IMR-90 (cell line): ENCODE measurements at places on chromosomes 7 and 10. TPM values are rescaled to one million over a fixed set of nuclear protein-coding genes. Genes with fewer than 3 reads are reported as not detected.

Gene LRRC27
- 3.6 and 3.8 TPM in 2 replicates for total RNA-seq

DNA sequence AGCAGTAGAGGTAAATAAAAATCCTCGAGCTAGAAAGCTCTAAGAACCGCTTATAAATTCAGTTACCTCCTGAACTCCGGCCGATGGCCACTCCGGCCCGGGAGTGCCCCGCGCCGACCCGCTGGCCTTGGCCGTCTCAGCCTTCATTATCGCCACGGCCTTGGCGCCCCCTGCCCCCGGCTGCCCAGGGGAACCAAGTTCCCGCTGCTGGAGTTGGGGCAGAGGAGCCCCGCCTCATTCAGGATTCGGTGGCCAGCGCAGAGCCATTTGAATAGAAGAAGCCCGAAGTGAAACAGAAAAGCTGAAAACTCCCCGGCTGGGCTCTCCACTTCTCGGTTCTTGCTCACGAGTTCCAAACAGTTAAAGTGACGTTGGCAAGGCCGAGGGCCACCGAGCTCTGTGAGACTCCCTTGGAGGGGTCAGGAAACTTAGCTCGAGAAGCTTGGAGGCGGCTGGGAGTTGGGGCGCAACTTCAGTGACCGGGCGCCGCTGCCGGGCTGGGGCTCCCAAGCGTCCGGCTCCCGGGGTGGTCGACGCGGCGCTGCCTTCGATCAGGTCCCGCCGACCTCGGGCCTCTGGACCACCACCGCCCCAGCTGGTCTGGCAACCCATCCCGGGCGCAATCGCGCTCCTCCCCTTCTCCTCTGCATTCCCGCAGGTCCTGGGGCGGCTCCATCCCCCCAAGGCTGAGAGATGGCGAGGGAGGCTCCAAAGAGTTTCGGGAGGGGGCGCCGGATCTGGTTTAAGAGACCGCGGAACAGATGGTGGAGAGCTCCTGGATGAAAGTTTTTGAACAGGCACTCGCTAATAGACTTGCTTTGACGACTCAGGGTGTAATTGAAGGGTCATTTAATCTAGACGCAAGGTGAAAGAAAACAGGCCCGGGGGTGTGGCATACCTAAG lies 5.8 kb upstream of the FEZF1 start:
- no peaks in the 10 kb centered on the region for H3K4me1 ChIP-seq
- DNase-seq = no peak
- peak overlapping the region; percentile 36 for H3K4me3 ChIP-seq
- peaks cover 71% of the 10 kb centered on the region for H3K27me3 ChIP-seq
- H3K36me3 ChIP-seq = no peaks in the 10 kb centered on the region
- H3K27ac ChIP-seq = no peak overlapping the region

DNA sequence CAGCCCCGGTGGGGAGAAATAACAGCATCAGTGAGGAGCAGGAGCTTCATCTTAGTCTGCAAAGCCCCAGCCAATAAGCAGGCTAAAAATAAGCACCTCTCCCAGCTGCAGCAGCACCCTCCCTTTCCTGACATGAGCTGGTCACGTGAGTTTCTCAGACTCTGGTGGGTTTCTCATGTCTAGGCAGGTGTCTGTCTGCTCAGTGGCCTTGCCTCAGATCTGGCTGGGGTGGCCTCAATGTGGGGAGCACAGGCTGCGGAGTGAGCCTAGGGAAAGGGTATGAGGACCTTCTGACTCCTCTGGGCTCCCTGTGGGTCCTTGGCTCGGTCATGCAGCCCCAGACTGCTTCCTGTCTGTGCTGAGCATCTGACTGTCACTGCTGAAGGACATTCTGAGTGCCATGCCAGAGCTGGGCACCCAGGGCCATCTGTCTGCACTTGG lies 81.6 kb upstream of the LRRC4 start:
- no peak overlapping the region for H3K4me3 ChIP-seq
- H3K27ac ChIP-seq = no peak overlapping the region
- DNase-seq = no peak
- no peaks in the 10 kb centered on the region; the same call in 1 of the 2 replicates for H3K4me1 ChIP-seq
- peaks cover 33% of the 10 kb centered on the region for H3K27me3 ChIP-seq
- no peaks in the 10 kb centered on the region for H3K36me3 ChIP-seq

- no peaks in the 10 kb centered on the region for H3K27me3 ChIP-seq
- no peak overlapping the region for H3K4me3 ChIP-seq
- no peak overlapping the region for H3K27ac ChIP-seq
Measured at GRCh38 chr10:95133997-95134396, 60.0 kb upstream of the ACSM6 start.

- peak; percentile 11 for DNase-seq
- no peaks in the 10 kb centered on the region for H3K27me3 ChIP-seq
- H3K4me1 ChIP-seq = no peaks in the 10 kb centered on the region
- H3K36me3 ChIP-seq = no peaks in the 10 kb centered on the region
Measured at GRCh38 chr10:30553626-30554439, 75.7 kb downstream of the LYZL2 start.

- no peak overlapping the region for H3K27ac ChIP-seq
- no peak overlapping the region for H3K4me3 ChIP-seq
- no peaks in the 10 kb centered on the region for H3K36me3 ChIP-seq
Measured at GRCh38 chr10:126137562-126138221, 241.3 kb downstream of the FANK1 start.

DNA sequence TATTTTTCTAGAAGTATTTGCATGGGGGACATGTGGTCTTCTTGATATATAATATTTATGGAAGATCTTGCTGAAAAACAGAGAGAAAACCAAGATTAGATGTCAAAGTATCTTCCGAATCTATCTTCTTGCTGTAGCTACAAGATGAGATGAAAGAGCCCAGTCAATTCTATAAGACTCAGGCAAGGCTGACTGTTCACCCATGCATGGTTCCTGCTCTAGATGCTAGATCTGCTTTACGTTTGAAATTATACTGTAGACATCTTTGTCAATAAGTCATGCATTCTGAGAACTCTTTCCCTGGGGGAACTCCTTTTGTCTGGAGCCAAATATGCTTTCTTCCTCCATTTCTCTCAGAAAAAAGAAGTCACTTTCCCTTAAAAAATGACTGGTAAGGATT lies 1292.0 kb downstream of the XPNPEP1 start:
- no peaks in the 10 kb centered on the region for H3K27me3 ChIP-seq
- no peak overlapping the region for H3K4me3 ChIP-seq
- H3K36me3 ChIP-seq = no peaks in the 10 kb centered on the region
- H3K4me1 ChIP-seq = no peaks in the 10 kb centered on the region

DNA sequence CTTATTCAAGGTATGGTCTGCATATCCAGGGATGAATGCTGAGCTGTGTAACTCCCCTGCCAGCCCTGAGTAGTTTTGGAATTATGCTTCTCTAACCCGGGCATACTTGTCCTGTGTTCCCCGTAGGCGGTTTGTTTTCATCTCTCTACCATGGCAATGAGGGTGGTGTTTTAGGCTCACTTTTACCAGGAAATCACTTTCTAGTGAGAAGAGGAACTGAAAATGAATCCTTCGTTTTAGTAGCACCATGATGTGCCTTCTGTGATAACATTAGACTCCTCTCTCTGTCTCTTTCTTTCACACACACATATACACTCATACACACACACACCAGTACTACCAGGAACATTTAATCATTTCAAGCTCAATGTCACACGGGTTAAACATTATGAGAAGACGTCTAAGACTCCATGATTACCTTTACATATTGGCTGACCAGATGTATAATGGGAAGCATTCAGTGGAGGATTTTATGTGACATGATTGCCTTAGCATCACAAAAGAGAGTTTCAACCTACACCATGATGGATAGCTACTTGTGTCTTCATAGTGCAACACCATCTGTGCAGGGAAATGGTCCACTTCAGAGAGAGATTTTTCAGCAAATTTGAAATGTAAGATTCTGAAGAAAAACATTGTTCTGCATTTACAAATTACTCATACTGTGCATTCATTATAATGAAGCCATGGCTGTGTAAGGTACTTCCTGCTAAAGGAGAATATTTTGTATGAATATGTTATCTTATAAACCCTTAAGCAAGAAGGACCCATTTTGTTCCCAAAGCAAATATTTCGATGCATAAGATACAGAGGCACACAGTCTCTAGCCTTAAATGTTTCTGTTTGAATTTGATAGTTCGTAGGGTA lies 31.0 kb upstream of the PFKP start:
- no peak for DNase-seq
- H3K4me1 ChIP-seq = peaks cover 1% of the 10 kb centered on the region; the same call in 1 of the 2 replicates

Gene NUTM2A
- total RNA-seq = under 0.01 and 0.18 TPM in 2 replicates

Gene INTS1
- 9.3 and 10.0 TPM in 2 replicates for total RNA-seq

- H3K27ac ChIP-seq = no peak overlapping the region
- no peak overlapping the region for H3K4me3 ChIP-seq
- peak; percentile 14 for DNase-seq
- peaks cover 3% of the 10 kb centered on the region; the same call in 1 of the 2 replicates for H3K4me1 ChIP-seq
- H3K36me3 ChIP-seq = no peaks in the 10 kb centered on the region
Measured at GRCh38 chr10:78513330-78513729, 479.7 kb downstream of the RPS24 start.

- H3K27me3 ChIP-seq = no peaks in the 10 kb centered on the region
- H3K36me3 ChIP-seq = no peaks in the 10 kb centered on the region
- no peak for DNase-seq
Measured at GRCh38 chr7:6889252-6889812, 63.3 kb upstream of the CCZ1B start.

- no peak overlapping the region for H3K27ac ChIP-seq
- H3K4me1 ChIP-seq = peaks cover 8% of the 10 kb centered on the region
- H3K27me3 ChIP-seq = no peaks in the 10 kb centered on the region
- H3K4me3 ChIP-seq = no peak overlapping the region
- no peaks in the 10 kb centered on the region for H3K36me3 ChIP-seq
- no peak for DNase-seq
Measured at GRCh38 chr7:20270867-20271266, 53.7 kb upstream of the MACC1 start.

GRCh38 chr7:88789480-88790064 lies 6.0 kb downstream of the TEX47 start:
- no peak overlapping the region for H3K27ac ChIP-seq
- no peaks in the 10 kb centered on the region for H3K36me3 ChIP-seq
- peak; percentile 2 for DNase-seq
- no peaks in the 10 kb centered on the region for H3K4me1 ChIP-seq
- H3K27me3 ChIP-seq = no peaks in the 10 kb centered on the region

Gene ANKRD2
- 0.28 and 0.36 TPM in 2 replicates for total RNA-seq

GRCh38 chr7:87596136-87596535 lies 4.5 kb downstream of the ABCB1 start:
- no peak for DNase-seq
- peaks cover 22% of the 10 kb centered on the region for H3K27me3 ChIP-seq
- no peaks in the 10 kb centered on the region for H3K36me3 ChIP-seq

Gene SNCG
- total RNA-seq = 10.6 and 11.9 TPM in 2 replicates

DNA sequence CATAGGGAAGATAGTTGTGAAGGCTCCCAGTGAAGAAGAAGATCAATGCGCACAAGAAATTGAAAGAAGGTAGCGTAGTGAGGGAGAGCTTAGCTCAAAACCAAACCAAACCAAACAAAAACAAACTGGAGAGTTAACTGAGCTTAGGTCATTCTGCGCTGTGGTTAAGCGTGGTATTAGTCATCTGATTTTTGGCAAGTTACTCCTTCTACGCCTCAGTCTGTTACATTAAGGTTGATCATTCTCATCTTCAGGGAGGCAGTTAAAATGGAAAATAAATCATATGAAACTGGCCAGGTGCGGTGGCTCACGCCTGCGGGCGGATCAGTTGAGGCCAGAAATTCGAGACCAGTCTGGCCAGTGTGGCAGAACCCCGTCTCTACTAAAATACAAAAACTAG lies 259.7 kb downstream of the EXOC4 start:
- DNase-seq = peak; percentile 94
- no peaks in the 10 kb centered on the region for H3K27me3 ChIP-seq
- H3K4me1 ChIP-seq = no peaks in the 10 kb centered on the region; the same call in 1 of the 2 replicates
- H3K27ac ChIP-seq = peak overlapping the region; percentile 41; the same call in 1 of the 2 replicates
- no peak overlapping the region for H3K4me3 ChIP-seq

- no peak for DNase-seq
- H3K27ac ChIP-seq = no peak overlapping the region
Measured at GRCh38 chr7:157425137-157425731, 88.4 kb downstream of the DNAJB6 start.

DNA sequence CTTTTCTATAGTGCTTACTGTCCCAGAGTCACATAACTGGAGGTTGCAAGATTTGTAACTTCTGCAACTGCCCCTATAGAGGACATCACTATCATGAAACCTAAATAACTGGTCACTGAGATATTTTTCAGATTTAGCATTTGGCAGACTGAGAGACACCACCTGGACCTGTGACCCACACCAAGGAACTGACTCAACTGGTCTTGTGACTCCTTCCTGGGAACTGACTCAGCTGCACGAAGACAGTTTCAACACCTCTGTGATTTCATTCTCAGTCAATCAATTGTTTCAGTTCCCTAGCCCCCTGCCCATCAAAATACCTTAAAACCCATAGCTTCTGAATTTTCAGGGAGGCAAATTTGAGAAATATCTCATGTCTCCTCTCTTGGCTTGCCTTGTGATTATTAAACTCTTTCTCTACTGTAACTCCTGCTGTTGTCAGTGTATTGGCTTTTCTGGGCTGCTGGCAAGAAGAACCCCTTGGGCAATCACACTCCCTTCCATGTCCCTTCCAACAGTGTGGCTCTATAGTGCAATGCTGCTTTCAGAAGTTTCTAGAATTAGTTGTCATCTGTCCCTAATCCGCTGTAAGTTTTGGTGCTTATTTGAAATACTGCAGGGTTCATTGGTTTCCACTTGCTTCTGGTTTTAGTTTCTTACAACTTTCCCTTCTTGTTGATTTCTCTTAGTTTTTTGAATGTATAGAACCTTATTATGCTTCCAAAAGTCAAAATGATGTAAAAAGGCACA lies 127.8 kb upstream of the ADCY1 start:
- DNase-seq = no peak
- no peaks in the 10 kb centered on the region for H3K4me1 ChIP-seq
- H3K27me3 ChIP-seq = peaks cover 1% of the 10 kb centered on the region
- H3K4me3 ChIP-seq = no peak overlapping the region

- no peaks in the 10 kb centered on the region for H3K27me3 ChIP-seq
- H3K27ac ChIP-seq = no peak overlapping the region
- H3K36me3 ChIP-seq = no peaks in the 10 kb centered on the region
Measured at GRCh38 chr7:82932516-82932915, 230.2 kb downstream of the PCLO start.

DNA sequence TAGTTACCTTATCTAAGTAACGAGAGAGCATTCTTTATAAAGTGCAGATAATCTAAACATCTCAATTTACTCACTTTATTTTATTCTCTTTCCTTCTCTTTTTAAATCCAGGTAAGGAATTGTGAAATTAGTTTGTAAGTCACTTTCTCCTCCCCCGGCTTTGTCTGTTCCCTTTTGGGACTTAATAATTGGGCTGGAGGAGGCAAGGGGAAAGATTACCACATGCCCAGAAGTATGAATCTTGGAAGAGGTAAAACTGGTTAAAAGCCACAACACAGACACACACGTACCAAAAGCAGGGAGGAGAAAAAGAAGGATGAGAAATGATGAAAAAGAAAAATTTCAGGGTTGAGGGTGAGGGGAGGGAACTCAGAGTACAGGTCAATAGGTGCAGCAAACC lies 63.3 kb upstream of the LRRC17 start:
- no peaks in the 10 kb centered on the region for H3K36me3 ChIP-seq
- no peak overlapping the region for H3K27ac ChIP-seq
- no peak overlapping the region for H3K4me3 ChIP-seq
- DNase-seq = no peak
- no peaks in the 10 kb centered on the region for H3K27me3 ChIP-seq

GRCh38 chr7:91299952-91300775 lies 35.9 kb downstream of the FZD1 start:
- peaks cover 8% of the 10 kb centered on the region for H3K27me3 ChIP-seq
- H3K4me3 ChIP-seq = no peak overlapping the region
- H3K36me3 ChIP-seq = no peaks in the 10 kb centered on the region
- no peak for DNase-seq
- H3K27ac ChIP-seq = no peak overlapping the region

GRCh38 chr7:1665549-1666316 lies 4.3 kb upstream of the ELFN1 start:
- H3K4me3 ChIP-seq = peak overlapping the region; percentile 42
- H3K4me1 ChIP-seq = peaks cover 2% of the 10 kb centered on the region; the same call in 1 of the 2 replicates
- peak; percentile 4 for DNase-seq
- H3K36me3 ChIP-seq = no peaks in the 10 kb centered on the region
